ENCODE measurements at places on chromosomes 5 and 9. TPM values are rescaled to one million over a fixed set of nuclear protein-coding genes. Genes with fewer than 3 reads are reported as not detected.

CCDC192 gene
- total RNA-seq = not detected

GRIA1 gene
- total RNA-seq = 1.5 TPM

HTR1A gene
- total RNA-seq = not detected

CLIC3 gene
- 4.0 TPM for total RNA-seq

C5orf34 gene
- 7.6 TPM for total RNA-seq

GABRA6 gene
- not detected for total RNA-seq
